ENCODE measurements at places on chromosomes 1 and 21.
A peak's percentile ranks its signal among the peaks of the same experiment; 100 is the strongest.

GRCh38 chr21:46094401-46095082 is 3.4 kb upstream of the COL6A2 start:
- H3K4me1 ChIP-seq: peaks cover 24% of the 10 kb centered on the region
- H3K36me3 ChIP-seq: no peaks in the 10 kb centered on the region
- no peak for DNase-seq

- H3K4me3 ChIP-seq: peak overlapping the region; percentile 81
- no peaks in the 10 kb centered on the region for H3K27me3 ChIP-seq
- no peaks in the 10 kb centered on the region for H3K4me1 ChIP-seq
- no peak for DNase-seq
- H3K27ac ChIP-seq: peak overlapping the region; percentile 96
Observed at GRCh38 chr21:17819877-17820229, 697 bp upstream of the C21orf91 start.

GRCh38 chr1:15911927-15912326 is 64.0 kb downstream of the ZBTB17 start:
- H3K27ac ChIP-seq: no peak overlapping the region
- no peak for DNase-seq
- no peaks in the 10 kb centered on the region for H3K27me3 ChIP-seq
- no peak overlapping the region for H3K4me3 ChIP-seq

GRCh38 chr1:193392686-193393085 is 206.3 kb upstream of the B3GALT2 start:
- DNase-seq: no peak
- H3K4me3 ChIP-seq: no peak overlapping the region
- H3K4me1 ChIP-seq: no peaks in the 10 kb centered on the region
- no peak overlapping the region for H3K27ac ChIP-seq
- no peaks in the 10 kb centered on the region for H3K27me3 ChIP-seq

- DNase-seq: no peak
- H3K27me3 ChIP-seq: no peaks in the 10 kb centered on the region
- H3K4me1 ChIP-seq: no peaks in the 10 kb centered on the region
- no peak overlapping the region for H3K27ac ChIP-seq
Observed at GRCh38 chr1:29540801-29541357, 304.6 kb downstream of the PTPRU start.

DNA sequence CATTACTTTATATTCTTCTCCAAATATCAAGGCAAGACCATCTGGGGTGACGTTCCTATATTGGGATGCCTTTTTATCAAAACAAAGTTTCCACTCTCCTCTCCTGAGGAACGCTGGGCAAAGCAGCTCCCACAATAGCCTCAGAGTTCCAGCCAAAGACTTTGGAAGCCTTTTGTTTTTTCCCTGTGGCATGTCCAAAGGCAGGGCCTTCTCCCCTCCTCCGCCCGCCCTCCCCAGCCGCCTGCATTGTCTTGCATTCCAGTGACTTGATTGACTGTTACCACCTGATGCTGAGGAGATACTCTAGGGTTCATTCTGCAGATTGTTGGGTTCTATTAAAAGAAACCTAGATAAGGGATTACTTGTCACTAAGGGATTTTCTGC is 43.5 kb downstream of the PROX1 start:
- H3K4me3 ChIP-seq: no peak overlapping the region
- H3K4me1 ChIP-seq: no peaks in the 10 kb centered on the region
- H3K27ac ChIP-seq: no peak overlapping the region

DNA sequence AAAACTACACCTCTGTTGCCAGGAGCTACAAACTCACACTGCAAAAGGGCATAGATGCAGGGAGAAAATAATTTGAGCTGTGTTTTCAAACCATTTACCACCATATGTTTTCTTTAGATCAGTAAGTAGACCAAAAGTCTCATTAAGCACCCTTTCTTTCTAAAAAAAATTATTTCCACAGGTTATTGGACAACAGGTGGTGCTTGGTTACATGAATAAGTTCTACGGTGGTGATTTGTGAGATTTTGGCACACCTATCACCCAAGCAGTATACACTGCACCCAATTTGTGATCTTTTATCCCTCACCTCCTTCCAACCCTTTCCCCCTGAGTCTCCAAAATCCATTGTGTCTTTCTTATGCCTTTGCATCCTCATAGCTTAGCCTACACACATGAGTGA is 21.1 kb downstream of the MAP10 start:
- H3K4me3 ChIP-seq: no peak overlapping the region
- H3K27me3 ChIP-seq: no peaks in the 10 kb centered on the region
- H3K27ac ChIP-seq: no peak overlapping the region
- no peaks in the 10 kb centered on the region for H3K36me3 ChIP-seq
- H3K4me1 ChIP-seq: no peaks in the 10 kb centered on the region
- no peak for DNase-seq

GRCh38 chr21:30713766-30714165 is 4.8 kb downstream of the KRTAP21-3 start:
- H3K4me3 ChIP-seq: no peak overlapping the region
- H3K36me3 ChIP-seq: no peaks in the 10 kb centered on the region
- no peak overlapping the region for H3K27ac ChIP-seq
- DNase-seq: peak; percentile 5
- no peaks in the 10 kb centered on the region for H3K27me3 ChIP-seq

DNA sequence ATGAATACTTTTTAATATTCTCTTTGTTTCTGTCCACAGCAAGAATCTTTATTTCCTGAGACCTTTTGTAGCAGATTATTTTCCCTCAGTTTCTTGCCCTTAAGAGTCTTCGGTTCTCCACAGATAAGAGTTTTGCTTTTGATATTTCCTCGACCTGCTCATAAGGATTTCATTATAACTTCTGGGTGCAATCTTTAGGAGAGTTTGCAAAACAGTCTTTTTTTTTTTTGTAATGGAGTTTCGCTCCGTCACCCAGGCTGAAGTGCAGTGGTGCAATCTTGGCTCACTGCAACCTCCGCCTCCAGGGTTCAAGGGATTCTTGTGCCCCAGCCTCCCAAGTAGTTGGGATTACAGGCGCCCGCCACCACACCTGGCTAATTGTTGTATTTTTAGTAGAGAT is 10.1 kb upstream of the UBE4B start:
- no peaks in the 10 kb centered on the region for H3K36me3 ChIP-seq
- no peaks in the 10 kb centered on the region for H3K27me3 ChIP-seq
- no peak for DNase-seq
- H3K4me3 ChIP-seq: no peak overlapping the region

DNA sequence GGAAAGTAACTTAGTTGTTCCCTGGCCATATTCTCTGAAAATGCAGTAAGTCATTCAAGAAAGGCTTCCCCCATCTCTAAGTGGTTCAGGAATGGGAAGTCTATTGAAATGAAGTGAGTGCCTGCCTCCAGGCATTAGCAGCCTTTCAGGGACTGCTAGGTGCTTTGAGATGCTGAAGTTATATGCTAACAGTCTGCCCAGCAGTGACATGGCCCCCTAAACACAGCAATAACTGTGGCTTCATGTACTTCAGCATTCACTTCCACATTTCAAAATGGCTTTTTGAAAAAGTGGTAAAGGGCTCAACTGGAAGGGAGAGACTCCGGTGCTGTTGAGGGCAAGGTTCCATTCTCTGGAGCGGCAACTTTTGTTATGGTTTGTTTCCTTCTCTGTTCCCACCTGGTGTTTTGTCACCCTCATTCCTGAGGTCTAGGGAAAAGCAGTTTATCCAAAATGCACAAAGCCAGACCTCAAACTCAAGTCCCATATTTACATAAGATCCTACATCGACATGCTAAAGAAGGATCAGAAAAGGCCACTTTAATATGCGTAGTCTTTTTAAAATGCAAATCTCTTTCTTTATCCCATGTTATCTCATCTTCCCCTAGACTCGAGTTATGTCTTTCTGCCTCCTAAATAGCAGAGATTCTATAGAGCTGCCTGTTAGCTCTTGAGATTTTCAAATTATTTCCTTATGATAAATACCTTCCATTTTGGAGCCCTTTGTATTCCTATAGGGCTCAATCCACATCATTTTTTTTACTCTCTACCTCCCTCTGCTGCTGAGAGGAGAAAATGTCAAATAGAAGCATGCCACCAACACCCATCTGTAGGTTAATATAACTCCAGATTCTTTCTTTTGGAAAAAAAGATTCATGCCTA is 34.2 kb upstream of the LRRC8C start:
- H3K4me1 ChIP-seq: peaks cover 4% of the 10 kb centered on the region
- no peak overlapping the region for H3K27ac ChIP-seq
- no peak for DNase-seq
- no peaks in the 10 kb centered on the region for H3K27me3 ChIP-seq
- H3K36me3 ChIP-seq: no peaks in the 10 kb centered on the region

DNA sequence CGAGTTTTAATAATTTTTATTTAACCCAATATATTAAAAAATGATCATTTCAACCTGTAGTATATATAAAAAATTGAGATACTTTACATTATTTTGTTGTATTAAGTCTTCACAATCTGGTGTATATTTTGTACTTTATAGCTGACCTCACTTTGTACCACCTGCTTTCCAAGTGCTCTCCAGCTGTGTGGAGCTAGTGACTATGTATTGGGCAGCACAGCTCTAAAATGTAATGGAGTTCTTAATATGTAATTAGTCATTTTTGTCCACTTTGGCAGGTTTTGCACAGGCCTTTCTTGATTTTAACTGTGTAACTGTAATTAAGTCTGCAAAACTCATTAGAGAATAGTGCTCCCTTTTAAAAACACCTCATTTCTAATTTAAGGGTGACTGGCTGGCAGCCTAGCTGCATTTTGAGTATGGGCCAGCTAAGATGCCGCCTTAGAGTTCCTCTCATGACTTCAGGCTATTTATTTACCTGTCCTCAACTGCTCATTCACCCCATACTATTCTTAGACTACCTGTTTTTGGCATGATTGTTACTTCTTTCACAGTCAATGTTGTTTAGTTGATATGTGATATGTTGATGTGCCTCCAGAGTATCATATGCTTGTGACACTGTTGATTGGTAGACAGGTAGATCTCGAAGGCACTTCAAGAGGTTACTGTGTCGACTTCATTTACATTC is 43.2 kb downstream of the ZYG11B start:
- peaks cover 2% of the 10 kb centered on the region for H3K36me3 ChIP-seq
- no peak overlapping the region for H3K4me3 ChIP-seq
- no peak for DNase-seq
- H3K27ac ChIP-seq: no peak overlapping the region
- no peaks in the 10 kb centered on the region for H3K4me1 ChIP-seq

GRCh38 chr1:246035060-246035541 is 472.0 kb downstream of the SMYD3 start:
- H3K4me3 ChIP-seq: peak overlapping the region; percentile 36
- DNase-seq: no peak
- H3K36me3 ChIP-seq: no peaks in the 10 kb centered on the region
- H3K4me1 ChIP-seq: peaks cover 4% of the 10 kb centered on the region

DNA sequence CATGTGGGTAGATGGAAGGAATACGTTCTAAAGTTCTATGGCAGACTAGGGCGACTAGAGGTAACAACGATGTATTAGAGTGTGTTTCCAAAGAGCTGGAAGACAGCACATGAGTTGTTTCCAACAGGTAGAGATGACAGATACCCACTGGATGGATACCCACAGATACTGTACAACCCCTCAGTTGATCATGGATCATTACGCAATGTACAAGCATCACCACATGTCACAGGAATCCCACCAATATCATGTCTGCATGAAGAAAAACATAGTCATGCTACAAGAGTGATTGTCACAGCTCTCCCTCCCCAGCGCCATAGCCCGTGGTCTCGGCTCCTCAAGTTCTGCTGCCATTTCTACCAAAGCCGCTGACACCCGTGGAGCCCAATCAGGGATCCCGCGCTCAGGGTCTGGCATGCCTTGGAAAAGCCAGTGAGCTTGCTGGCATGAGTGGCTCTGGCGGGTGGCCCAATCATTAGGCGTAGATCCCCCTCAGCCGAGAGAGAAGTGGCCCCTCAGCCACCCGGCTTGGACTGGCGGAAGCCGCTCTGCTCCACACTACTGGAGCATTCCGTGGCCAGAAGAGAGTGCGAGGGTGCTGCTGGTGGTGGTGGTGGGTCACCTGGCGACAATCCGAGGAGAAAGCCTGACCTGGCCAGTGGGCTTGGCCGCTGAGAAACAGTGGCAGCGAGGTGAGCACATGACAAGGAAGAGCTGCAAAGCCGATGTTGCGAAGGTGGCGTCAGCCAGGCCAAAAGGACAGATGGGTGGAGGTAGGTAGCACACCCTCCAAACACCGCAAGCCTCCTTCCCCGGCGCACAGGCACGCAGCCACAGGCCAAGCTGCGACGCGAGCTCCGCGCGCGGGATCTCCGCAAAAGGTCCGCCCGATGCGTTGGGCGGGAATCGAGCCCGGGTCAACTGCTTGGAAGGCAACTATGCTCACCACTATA is 65.7 kb upstream of the FCGR2A start:
- no peaks in the 10 kb centered on the region for H3K4me1 ChIP-seq
- no peak overlapping the region for H3K27ac ChIP-seq
- peak overlapping the region; percentile 51 for H3K4me3 ChIP-seq
- no peak for DNase-seq

DNA sequence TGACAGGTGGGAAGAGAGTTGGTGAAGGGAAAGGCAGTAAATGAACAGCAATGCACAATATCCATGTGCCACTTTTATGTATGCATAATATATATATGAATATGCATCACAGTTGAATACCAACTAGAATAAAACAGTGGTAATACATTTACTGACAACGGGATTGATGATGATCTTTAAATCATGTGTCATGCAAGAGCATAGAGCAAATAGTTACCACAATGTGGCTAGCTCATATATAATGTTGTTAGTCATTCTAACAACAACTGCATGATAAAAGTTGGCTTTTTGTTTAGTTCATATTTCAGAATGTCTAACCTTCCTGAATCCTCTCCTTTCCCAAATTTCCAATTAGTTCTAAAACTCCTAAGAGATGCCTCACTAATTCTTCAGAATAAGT is 46.4 kb downstream of the GORAB start:
- DNase-seq: peak; percentile 21
- H3K27me3 ChIP-seq: no peaks in the 10 kb centered on the region
- no peaks in the 10 kb centered on the region for H3K36me3 ChIP-seq
- H3K4me1 ChIP-seq: no peaks in the 10 kb centered on the region

DNA sequence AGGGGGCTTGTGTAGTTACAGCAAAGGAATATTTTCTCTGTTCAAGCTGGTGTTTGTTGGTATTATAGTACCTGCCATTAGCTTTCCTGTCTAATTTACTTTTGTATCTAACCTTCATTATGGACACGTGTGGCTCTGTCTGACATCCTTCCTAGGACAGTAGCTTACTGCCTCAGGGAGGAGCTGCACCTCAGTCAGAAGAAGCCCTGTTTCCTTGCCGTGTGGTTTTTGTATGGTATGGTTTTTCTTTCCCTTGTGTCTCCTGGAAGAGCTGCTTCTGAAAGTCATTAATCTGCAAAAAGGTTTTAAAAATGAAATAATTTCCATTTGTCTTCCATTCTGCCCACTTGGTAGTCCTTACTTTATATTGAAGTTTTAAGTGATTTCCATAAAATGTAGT is 17.4 kb upstream of the CRB1 start:
- H3K4me1 ChIP-seq: no peaks in the 10 kb centered on the region
- no peak for DNase-seq
- no peaks in the 10 kb centered on the region for H3K36me3 ChIP-seq
- H3K27me3 ChIP-seq: no peaks in the 10 kb centered on the region
- H3K27ac ChIP-seq: no peak overlapping the region

- H3K4me1 ChIP-seq: no peaks in the 10 kb centered on the region
- H3K27ac ChIP-seq: no peak overlapping the region
- no peak overlapping the region for H3K4me3 ChIP-seq
- DNase-seq: no peak
- H3K27me3 ChIP-seq: no peaks in the 10 kb centered on the region
Observed at GRCh38 chr1:78658901-78659300, 9.3 kb downstream of the IFI44 start.

Measured in astrocyte (in vitro differentiated cells and primary cell).